ENCODE measurements at places on chromosomes 5 and 9. TPM values are rescaled to one million over a fixed set of nuclear protein-coding genes. Genes with fewer than 3 reads are reported as not detected.

GGTA1 gene
- total RNA-seq = 8.4 TPM

BICD2 gene
- total RNA-seq = 26.9 TPM

TRIP13 gene
- 0.92 TPM for total RNA-seq

SLC36A3 gene
- total RNA-seq = not detected

POMT1 gene
- total RNA-seq = 43.9 TPM

DAPK1 gene
- total RNA-seq = 179 TPM

FABP6 gene
- not detected for total RNA-seq

TTLL11 gene
- total RNA-seq = 10.9 TPM

DNA sequence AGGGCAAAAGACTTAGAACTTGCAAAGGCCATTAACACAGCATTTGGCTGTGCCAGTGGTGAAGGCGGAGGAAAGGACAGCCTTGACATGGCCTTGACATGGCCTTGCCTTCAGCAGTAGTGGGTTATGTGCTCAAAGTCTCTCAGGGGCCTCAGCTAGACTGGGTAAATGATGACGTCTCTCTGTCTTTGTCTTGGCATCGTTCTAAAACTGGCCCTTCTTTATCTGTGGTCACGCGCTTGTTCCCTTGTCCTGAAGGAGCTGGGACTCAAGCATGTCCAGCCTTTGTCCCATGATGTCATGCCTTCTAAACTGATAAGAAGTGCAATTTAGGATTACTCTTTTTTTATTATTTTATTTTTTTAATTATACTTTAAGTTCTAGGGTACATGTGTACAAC is 88.7 kb upstream of the ATP10B start:
- no peak for DNase-seq

DNA sequence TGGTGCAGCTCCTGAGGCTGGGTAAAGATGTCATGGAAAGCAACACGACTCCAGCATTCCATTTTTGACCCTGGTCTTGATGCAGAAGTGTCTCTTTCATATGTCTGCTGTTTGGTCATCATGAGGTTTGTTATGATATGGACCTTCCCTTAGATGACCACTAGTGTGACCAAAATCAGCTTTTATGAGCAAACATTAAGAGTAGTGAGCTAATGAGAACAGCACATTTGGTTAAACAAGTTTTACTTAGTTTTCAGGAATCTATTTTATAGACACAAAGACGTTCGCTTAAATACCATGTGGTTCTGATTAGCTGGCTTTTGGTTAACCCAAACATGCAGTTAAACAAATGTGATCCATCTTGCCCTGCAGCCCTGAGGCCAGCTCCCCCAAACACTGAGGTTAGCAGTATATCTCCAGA is 56.7 kb upstream of the ACTBL2 start:
- DNase-seq = no peak

DNA sequence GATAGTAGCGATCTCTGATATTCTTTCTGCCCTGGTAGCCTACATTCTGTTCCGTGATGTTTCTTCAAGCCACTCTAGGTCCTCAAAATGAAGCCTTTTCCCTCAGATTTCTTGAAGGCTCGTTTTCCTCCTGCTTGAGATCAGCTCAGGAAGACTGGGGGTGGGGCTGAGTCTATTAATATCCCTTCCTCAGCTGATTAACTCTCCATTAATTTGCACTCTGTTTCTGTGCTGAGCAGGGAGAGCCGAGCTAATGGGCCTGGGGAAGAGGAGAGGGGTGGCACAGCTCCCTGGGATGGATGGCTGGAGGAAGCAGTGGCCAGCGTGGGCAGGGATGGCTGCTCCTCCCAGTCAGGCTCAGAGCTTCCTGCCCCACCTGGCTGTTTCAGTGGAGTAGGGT is 93.3 kb downstream of the PPARGC1B start:
- no peak for DNase-seq

DNA sequence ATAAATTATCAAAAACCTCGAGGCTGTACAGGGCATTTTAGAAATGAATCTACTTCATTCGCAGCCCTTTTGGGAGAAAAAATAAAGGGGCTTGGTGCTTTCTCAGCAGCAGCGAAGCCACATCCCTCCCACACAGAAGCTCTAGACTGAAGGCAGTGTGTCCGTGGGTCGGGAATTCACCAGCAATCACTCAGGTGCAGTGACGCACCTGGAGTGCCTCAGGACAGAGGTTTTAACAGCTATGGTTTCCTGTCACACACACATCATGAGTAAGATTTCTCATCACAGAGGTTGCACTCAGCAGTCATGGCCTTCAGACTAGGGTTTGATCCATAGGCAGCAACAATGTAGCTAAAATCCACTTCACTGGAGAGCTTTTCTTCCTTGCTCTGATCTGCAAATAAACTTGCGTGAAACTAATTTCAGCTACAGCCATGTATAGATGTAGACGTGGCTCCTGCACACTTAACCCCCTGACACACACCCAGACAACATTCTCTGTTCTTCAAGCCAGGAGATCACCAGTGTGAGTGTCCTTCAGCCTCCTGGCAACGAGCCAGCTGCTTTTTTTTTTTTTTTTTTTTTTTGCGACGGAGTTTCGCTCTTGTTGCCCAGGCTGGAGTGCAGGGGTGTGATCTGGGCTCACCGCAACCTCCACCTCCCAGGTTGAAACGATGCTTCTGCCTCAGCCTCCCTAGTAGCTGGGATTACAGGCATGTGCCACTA is 34.8 kb downstream of the DYNC2I2 start:
- no peak for DNase-seq

- DNase-seq = no peak
Measured at GRCh38 chr5:107271682-107272350, 398.9 kb downstream of the EFNA5 start.

DNA sequence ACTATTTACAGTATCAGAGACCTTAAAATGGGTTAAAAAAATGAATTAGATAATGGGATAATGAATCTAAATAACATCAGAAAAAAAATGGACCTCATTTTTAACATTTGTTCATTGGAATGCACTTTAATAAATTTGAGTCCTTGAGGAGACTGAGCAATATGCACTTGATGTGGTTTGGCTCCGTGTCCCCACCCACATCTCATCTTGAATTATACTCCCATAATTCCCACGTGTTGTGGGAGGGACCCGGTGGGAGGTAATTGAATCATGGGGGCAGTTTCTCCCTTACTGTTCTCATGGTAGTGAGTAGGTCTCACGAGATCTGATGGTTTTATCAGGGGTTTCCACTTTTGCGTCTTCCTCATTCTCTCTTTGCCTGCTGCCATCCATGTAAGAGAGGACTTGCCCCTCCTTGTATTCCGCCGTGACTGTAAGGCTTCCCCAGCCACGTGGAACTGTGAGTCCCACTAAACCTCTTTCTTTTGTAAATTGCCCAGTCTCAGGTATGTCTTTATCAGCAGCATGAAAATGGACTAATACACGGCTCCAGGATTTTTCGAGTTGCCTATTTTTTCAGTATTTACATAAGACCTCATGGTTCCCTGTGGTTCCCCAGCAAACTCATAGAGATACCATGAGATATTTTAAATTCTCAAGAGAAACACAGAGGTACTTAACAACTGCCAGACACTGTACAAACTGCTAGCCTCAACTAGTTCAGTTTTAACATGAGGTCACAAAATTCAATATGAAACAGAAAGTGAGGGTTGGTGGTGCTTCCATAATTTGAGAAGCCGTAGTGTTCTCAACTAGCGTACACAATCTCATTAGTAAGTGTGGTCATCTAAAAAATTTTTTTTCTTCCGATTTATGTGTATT is 128.3 kb downstream of the TLE1 start:
- DNase-seq = no peak

DNA sequence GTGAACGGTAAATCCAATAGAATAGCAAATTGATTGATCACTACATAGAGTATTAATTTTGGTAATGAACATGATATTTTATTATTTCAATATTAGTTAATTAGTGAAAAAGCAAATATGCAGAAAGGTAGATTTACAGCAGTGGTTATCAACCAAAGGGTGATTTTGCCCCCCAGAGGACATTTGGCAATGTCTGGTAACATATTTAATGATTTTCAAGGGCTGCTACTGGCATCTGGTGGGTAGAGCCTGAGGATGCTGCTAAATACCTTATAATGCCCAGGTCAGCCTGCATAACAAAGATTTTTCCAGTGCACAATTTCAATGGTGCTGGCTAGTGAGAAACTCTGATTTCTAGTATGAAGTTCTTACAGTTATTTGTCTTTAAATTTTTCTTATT is 1313.7 kb downstream of the PTPRD start:
- no peak for DNase-seq
